Hematopoietic multipotent progenitor cell treated with erythropoietin and hydrocortisone succinate and interleukin-3 and kit ligand, for 6 days (in vitro differentiated cells): ENCODE measurements at places on chromosomes 12 and 14.
A peak's percentile ranks its signal among the peaks of the same experiment; 100 is the strongest.

DNA sequence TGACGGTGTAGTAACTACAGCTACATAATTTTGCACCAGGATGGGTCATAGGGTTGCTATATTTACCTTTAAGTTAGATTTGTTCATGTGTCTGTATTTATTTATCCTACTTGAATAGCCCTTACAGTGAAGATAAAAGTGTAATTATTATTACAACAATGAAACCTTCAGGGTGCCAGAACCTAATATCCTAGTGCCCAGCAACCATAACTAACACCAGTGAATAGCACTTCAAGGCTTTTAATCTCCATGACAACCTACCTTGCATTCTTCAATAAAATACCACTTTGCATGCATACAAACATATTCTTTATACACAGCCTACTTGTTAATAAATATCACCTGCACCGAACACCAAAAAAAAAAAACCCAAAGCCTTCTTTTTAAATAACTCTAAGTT is 58.7 kb upstream of the G2E3 start:
- no peak for DNase-seq

DNA sequence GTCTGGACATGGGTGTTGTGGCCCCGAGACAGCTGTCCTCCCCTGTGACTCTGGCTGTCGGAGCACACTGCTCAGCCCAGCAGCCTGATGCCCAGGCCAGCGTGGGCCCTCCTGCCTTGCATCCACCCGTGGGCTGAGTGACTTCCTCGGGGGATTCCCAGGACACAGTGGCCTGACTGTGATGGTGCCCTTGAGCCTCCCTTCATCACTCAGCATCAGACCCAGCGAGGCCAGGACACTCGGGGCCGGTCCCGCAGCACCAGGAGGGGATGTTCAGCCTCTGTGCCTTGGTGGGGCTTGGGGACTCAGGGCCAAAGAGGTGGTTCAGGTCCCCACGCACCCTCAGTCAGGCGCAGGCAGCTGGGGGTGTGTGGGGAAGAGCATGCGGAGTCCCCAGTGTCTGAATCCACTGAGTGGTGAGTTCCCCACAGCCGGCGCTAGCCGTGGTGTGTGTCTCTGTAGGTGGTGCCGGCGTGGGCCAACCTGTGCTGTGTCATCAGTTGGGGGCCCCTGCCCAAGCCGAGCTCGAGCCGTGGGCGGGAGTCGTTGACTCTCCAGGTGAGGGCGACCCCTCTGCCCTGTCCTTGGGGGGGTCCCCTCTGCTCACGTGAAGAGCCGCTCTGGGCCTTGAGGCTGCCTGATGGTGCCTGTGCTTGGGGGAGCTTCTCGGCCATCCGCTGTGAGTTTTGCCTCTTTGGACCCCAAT is 185.8 kb downstream of the ADGRD1 start:
- DNase-seq: no peak

- no peak for DNase-seq
Measured at GRCh38 chr14:87690076-87690613, 302.8 kb downstream of the GALC start.

DNA sequence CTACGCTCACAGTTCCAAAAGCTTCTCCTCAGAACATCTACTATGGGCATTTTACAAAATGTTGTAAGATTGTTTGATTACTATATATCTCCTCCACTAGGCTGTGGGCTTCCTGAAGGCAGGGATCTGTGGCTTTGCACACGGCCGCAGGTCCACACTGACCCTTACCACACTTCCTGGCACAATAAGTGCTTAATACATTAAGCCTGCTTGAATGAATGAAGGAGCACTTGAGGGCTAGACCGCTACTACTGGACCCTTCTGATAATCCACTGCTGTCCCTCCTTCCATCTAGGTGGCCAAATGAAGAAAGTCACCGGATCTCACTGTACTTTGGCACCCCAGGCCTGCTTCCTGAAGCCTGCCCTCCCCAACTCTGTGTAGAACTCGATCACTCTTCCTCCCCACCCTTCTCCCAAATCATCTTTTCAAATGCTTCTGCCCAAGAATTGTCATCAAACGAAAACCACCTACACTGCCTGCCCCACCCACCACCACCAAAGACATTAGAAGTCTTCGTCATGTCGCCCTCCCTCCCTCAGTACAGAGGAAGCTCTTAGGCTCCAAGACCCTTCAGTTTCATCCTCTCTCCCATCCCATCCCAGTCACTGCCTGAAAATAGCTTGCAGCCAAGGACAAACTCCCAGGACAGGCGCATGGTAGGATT is 596 bp upstream of the ZBTB39 start:
- DNase-seq: peak; percentile 56

DNA sequence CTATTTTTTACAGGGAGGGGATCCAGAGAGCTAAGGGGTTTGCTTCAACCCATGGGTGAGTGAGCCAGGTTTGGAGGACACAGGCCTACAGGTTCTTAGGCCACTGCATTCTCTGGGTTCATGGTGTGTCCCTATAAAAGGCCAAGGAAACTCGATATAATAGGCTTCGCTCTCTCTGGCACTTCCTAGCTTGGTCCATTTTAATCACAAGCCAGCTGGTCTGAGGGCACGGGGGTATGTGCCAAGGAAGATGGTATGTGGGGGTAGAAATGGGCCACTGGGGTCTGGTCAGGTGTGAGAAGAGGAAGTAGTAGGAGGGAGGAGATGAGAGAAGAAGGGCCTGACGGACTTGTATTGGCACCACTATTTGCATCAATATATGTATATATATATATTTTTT is 4.9 kb downstream of the ETV6 start:
- no peak for DNase-seq

DNA sequence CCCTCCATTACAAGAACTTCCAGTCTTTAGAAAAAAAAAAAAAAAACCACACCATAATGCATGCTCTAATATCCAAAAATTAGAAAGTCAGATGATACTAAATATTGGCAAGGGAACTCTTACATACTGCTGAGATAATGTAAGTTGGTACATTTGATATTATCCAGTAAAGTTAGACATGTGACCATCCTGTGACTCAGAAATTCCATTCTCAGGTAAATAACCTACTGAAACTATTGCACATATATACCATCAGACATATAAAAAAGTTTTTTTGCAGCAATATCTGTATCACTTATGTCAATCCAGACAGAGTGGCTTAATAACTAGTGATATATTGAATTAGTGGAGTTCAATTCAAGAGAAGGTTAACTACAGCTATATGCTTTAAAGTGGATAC is 63.5 kb downstream of the KITLG start:
- DNase-seq: no peak

DNA sequence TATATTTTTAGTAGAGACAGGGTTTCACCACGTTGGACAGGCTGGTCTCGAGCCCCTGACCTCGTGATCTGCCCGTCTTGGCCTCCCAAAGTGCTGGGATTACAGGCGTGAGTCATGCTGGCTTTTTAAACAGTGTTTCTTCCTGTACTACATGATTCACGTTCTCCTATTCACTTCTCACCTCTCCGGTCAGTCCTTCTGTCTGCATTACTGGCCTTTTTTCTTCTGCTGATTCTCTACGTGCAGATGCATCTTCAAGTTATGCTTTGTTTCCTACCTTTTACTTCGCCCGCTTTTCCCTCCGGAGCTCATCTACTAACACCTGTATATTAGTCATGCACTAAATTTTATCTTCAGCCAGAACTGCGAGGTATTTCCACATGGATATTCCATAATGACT is 296.2 kb upstream of the FLRT2 start:
- DNase-seq: no peak

DNA sequence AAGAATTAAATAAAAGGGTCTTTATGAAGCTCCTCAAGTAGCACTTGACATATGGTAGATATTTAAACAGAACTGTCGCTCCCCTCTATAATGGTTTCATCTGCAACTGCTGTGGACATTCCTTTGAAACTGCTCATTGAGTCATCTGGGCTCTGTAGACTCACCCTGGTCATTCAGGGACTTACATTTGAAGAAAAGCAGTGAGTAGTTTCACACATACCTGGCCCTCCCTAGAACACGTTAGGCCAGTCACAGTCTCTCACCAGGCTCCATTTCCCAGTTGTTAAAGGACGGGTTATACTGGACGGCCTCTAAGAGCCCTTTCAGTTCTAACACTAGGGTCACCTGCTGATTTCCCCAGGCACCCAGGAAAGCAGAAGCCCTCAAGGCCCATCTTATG is 217.0 kb downstream of the BCL11B start:
- DNase-seq: no peak
